Chondrocyte (in vitro differentiated cells): ENCODE measurements at places on chromosomes 11 and 22. TPM values are rescaled to one million over a fixed set of nuclear protein-coding genes. Genes with fewer than 3 reads are reported as not detected.

DNA sequence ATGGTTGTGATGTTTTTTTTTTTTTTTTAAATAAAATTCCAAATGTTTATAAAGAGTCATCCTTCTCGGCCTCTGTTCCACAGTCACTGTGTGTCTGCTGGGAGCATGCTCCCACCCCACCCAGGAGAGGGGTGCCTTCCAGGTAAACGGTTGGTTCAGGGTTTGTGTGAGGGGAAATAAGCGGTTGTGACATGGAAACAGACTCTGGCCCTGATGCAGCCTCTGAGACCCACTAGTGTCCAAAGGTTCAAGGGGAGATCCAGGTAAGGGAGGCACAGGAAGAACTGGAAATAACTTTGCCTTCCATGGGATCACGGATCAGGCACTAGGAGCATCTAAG lies 6.0 kb upstream of the GAS2L1 start:
- peaks cover 5% of the 10 kb centered on the region for H3K4me1 ChIP-seq
- DNase-seq = no peak
- H3K4me3 ChIP-seq = no peak overlapping the region
- peak overlapping the region; percentile 54 for H3K27ac ChIP-seq

GRCh38 chr11:21350613-21351012 lies 681.2 kb downstream of the NELL1 start:
- no peaks in the 10 kb centered on the region for H3K4me1 ChIP-seq
- DNase-seq = no peak
- no peaks in the 10 kb centered on the region for H3K36me3 ChIP-seq
- no peak overlapping the region for H3K4me3 ChIP-seq

- no peak for DNase-seq
- no peak overlapping the region for H3K4me3 ChIP-seq
- H3K36me3 ChIP-seq = no peaks in the 10 kb centered on the region
- no peaks in the 10 kb centered on the region for H3K27me3 ChIP-seq
Measured at GRCh38 chr11:115279813-115280761, 224.1 kb downstream of the CADM1 start.

- no peak overlapping the region for H3K27ac ChIP-seq
- H3K27me3 ChIP-seq = no peaks in the 10 kb centered on the region
- H3K4me1 ChIP-seq = peaks cover 28% of the 10 kb centered on the region
- no peaks in the 10 kb centered on the region for H3K36me3 ChIP-seq
- DNase-seq = no peak
Measured at GRCh38 chr11:3929649-3930048, 74.2 kb downstream of the STIM1 start.

CHRM1 gene
- not detected in 3 replicates for total RNA-seq

PIH1D2 gene
- total RNA-seq = 0.62 to 1.4 TPM (median 1.3 TPM) in 3 replicates

DNA sequence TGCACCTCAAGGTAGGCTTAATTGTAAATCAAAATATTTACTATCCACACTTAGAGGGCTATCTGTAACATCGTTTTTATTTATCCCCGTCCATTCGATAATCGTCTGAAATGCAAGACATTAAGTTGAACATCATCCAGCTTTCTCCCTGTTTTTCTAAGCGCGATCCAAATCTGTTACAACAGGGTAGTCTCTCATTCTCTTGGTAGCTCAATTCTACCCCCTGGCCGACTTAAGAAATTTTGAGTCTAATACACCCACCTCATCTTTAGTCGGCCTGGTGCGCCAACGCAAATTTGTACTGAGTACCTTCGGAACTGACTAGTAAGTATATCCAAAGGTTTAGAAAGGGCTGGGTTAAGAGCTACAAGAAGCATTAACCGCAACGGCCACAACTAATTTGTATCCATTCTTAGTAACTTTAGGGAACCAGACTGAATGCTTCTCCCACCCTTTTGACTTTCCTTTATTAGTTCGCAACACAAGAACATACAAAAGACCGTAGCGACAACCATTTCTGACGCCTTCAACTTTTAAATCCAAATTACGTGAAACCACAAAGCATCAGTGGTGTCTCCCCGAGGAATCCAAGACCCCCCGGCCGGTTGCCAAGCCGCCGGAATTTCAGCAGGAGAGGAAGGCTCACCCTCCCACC lies 1.0 kb upstream of the ZNF143 start:
- no peak for DNase-seq
- no peaks in the 10 kb centered on the region for H3K27me3 ChIP-seq
- peak overlapping the region; percentile 94 for H3K4me3 ChIP-seq

DNA sequence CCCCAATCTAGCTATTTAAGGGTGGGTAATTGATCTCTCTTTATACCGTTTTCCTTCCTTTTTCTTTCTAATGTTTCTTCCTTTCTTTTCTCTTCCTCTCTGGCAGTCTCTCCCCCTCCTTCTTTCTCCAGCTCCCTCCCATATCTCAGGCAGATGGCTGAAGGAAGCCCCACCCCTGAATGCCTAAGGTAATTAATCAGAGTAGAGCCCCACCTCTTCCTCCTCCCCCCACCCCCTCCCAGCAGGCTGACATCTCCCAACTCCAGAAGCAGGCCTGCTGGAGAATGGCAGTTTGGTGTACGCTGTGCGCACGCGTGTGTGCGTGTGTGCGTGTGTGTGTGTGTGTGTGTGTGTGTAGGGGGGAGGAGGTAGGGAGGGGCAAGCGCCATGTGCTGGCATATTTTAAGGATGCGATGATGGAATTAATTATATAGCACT lies 122.6 kb downstream of the APOL5 start:
- peak overlapping the region; percentile 94 for H3K27ac ChIP-seq
- peak overlapping the region; percentile 84 for H3K4me3 ChIP-seq
- H3K27me3 ChIP-seq = no peaks in the 10 kb centered on the region
- DNase-seq = no peak
- peaks cover 60% of the 10 kb centered on the region for H3K4me1 ChIP-seq

DNA sequence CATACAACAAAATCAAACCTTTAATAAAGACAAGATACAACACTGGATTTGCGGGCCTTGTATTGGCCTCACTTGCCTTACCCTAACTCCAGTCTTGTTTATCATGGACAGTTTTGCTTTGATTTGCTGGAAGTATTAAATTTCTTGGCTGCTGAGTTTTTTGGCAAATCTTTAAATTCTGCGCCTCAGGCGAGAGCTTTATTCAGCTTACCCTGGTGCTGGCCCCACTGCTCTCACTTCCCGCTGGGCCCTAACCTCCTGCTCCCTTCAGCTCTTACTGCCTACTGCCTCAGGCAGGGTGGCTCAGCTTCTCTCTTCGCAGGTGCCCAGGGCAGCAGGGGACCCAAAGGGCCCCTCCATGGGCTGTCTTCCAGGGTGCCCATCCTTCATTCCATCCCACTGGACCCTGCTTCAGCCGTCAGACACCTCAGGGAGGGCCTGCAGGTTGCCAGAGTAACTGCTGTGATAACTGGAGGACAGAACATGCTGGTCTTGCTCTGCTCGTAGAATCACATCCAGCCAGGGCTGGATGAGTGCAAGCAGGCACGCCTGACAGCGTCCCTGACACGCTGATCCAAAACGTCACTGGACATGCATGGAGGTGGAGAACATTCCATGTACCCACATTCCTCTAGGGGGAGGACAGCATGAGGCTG lies 45.7 kb upstream of the TUB start:
- H3K4me1 ChIP-seq = peaks cover 13% of the 10 kb centered on the region
- H3K27me3 ChIP-seq = peaks cover 41% of the 10 kb centered on the region
- DNase-seq = peak; percentile 56
- no peak overlapping the region for H3K27ac ChIP-seq

FREY1 gene
- 0.49 to 1.4 TPM (median 0.80 TPM) in 3 replicates for total RNA-seq
